Retinal pigment epithelial cell (primary cell): ENCODE measurements at places on chromosomes 7 and 10.

- DNase-seq: no peak
These were observed 181.1 kb downstream of the ST7 start for GRCh38 chr7:117134411-117134810.

DNA sequence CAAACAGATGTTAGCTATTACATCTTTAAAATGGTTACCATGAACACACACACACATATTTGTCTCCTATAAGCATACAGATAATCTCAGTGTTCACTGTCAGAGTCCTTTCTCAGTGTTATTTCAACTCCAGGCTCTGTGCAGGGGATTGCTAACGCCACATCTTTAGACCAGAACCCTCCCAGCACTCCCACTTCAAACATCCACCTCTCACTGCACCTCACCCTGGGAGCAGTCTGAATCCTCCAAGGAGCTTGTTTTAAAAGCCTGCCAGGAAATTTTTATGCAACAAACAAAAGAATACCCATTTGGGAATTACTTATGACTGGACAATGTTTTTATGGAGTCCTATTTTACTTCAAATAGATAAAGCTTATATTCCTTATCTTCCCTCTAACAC is 107.4 kb downstream of the PARD3 start:
- no peak for DNase-seq

- DNase-seq: no peak
These were observed 60.0 kb upstream of the VIPR2 start for GRCh38 chr7:159204664-159205063.

DNA sequence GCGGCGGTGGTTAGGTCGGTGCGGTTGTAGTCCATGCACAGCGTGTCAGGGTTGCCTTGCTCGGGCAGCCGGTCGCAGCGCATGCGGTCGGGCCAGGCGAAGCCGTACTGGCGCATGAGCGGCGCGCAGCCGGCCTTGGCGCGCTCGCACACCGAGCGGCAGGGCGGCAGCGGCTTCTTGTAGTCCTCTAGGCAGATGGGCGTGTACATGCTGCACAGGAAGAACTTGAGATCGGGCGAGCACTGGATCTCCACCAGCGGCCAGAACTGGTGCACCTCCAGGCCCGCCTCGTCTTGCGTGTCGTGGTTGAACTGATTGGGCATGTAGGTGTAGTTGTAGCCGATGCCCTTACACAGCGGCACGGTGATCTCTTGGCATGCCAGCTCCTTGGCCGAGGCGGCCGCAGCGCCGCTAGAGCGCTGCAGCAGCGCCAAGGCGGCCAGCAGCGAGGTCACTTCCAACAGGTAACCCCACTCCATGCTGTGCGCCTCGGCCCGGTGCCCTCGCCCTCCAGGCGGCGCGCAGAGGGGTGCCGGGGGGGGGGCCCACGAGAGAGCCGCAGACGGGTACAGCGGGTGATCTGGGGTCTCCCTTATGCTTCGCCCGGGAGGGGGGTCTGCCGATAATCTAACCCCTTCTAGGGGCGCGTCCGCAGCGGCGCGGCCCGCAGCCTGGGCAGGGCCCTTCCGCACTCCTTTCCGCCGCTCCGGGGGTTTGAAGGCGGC is 983 bp downstream of the FZD8 start:
- no peak for DNase-seq

- no peak for DNase-seq
These were observed 1.4 kb downstream of the PPP1R17 start for GRCh38 chr7:31688372-31688771.

- no peak for DNase-seq
These were observed 73.9 kb upstream of the CCNY start for GRCh38 chr10:35262436-35262835.

- no peak for DNase-seq
These were observed 3.7 kb upstream of the TRIP6 start for GRCh38 chr7:100863406-100863950.

GRCh38 chr7:148773334-148773733 is 74.6 kb downstream of the CUL1 start:
- DNase-seq: no peak

DNA sequence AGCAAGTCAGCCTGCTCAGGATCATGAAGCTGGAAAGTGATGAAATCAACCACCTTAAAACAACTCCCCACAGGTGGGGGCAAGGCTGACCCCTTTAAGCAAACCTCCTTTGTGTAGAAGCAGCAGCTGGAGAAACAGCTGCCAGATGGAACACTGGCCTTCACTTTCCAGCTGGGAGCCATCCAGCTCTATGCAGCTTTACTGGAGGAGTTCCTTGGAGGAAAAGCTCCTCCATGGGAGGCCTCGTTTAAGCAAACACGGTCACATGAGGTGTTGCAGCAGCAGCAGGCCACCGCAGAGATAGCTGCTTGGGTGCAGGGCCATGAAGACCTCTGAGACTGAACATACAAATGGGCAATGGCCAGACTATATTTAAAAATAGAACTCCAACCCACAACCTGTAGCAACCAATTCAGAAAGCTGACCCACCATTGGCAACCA is 13.0 kb upstream of the DLG5 start:
- DNase-seq: no peak

GRCh38 chr7:2980401-2981102 is 63.1 kb downstream of the CARD11 start:
- DNase-seq: no peak

DNA sequence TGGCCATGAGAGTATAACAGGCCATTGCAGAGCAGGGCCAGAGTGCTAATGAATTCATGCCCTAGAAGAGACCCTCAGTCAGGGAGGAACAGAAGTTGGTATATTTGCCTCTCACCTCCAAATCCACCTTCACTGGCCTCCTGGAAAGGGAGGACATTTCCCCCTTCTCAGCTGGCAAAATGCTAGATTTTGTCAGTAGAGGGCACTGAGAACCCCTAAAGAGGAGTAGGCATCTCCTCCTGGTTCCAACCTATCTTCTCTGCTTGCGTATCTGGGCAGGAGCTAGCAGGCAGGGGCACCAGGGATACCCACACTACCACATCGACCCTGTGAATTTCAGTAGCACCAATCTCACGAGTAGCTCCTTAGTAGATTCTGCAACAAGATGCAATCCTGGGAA is 79.8 kb upstream of the GHITM start:
- DNase-seq: no peak

DNA sequence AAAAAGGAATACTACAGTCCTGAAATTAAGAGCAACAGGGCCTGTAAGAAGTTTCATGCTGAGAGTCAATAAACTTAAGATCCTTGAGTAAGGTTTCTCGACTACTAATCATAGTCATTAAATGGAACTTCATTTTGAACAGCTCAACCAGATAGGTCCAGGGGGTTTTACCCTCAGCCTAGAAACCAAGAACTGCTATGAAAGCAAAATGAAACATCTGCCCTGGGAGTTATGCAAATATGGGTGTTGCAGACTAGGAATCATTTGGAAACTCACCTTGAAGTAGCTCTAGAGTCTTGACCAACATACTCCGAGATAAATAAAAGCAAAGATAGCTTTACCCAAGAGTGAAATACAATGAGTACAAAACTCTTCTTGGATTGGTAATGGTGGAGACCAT is 128.0 kb downstream of the HGF start:
- DNase-seq: no peak

GRCh38 chr7:132933072-132933458 is 148.8 kb downstream of the CHCHD3 start:
- DNase-seq: peak; percentile 96

- DNase-seq: no peak
These were observed 335.7 kb downstream of the PHTF2 start for GRCh38 chr7:78134256-78134655.
